ENCODE measurements at places on chromosomes 12 and 14.

- no peak for DNase-seq
Observed at GRCh38 chr14:67853715-67854114, 34.1 kb downstream of the RAD51B start.

DNA sequence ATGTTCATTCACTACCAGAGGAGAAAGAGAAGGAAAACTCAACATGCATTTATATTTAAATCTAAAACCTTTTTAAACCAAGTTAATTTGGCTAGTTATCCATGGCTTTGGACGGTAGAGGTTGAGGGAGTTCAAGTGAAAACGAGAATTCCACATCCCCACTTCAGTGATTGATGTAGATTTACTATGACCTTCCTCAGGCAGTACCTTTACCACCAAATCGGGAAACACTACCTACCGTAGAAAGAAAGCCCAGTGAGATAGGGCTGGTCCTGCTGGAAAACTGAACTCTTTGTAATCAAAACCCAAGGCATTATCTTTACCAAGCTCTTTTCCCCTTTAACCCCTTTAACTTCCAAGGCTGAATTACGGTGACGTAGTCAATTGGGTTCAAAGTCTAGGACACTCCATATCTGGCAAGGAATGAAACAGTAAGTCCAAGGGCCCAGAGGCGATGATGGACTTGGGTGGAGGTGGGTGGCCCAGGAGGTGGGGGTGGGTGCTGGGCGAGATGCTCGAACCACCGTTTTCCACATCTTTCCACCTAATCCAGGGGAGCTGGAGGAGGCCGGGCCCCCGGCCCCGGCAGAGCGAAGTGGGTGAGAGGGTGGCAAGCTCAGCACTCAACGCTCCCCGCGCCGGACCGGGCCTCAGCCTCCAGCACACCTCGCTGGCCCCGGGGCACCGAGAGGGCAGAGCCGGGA lies 618 bp downstream of the SEC23A start:
- peak; percentile 52 for DNase-seq

GRCh38 chr12:24997970-24998582 lies 49.2 kb upstream of the BCAT1 start:
- DNase-seq = peak; percentile 78

DNA sequence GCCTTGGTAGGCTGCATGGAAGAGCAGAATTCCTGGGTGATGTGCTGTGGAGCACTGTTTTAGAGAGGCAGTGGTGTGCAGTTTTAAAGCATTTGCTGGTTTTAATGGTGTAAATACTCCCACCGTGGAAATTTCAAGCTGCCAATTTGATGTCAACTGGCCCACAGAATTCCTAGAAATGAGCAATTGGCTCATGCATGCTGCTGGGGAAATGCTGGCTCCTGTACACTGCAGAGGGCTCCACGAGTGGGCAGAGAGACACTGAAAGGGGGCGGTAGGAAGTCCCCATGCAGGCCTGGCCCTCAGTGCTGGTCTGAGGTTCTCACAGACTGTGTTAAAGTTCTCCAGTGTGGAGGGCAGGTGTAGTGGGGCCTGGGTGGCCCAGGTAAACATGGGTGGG lies 99.4 kb upstream of the NTF3 start:
- DNase-seq = no peak

DNA sequence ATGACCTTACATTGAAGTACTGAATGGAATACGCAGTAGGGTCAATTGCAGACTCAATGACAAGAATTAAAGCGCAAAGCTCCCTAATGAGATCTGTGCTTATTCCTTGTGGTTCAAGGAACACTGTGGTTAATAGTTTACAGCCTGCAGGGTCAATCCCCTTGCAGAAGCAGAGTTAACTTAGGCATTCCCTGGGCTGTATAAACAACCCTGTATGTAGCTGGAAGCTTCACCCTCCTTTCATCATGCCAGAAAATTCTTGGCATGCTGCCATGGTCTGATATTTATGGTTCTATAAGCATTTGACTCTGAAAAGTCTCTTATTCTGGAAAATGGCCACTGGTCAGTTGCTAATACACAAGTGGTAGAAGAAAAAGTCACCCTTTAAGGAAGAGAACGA lies 227.7 kb downstream of the NOVA1 start:
- DNase-seq = no peak

DNA sequence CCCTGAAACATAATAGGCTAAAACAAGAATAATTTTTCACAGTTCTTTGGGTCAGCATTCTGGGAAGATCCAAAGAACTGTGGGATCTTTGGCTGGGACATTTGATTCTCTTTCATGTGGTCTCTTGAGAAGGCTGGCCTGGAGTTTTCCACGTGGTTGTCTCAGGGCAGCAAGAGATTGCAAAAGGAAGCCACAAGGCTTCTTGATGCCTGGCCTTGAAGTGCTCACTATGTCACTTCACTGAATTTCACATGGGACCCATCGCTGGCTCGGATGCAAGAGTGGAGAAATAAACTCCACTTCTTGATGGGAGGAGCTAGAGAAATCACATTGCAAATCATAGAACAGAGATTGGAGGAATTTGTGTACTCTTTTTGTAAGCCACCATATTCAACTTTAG lies 343.4 kb downstream of the MED13L start:
- no peak for DNase-seq

DNA sequence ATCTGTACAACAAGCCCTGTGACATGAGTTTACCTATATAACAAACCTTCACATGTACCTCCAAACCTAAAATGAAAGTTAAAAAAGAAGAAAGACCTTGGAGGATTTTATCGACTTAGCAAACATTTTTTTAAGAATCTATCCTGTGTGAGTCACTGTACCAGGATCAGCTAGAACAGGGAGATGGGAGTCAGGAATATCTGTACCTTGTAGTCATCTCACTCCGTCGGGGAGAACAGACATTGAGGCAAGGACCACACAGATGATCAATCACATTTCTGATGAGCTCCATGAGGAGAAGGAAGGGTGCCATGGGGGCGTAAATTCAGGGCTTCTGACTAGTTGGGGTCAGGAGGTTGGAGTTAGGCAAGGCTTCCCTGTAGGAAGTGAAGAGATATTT lies 310.6 kb downstream of the VRK1 start:
- no peak for DNase-seq

DNA sequence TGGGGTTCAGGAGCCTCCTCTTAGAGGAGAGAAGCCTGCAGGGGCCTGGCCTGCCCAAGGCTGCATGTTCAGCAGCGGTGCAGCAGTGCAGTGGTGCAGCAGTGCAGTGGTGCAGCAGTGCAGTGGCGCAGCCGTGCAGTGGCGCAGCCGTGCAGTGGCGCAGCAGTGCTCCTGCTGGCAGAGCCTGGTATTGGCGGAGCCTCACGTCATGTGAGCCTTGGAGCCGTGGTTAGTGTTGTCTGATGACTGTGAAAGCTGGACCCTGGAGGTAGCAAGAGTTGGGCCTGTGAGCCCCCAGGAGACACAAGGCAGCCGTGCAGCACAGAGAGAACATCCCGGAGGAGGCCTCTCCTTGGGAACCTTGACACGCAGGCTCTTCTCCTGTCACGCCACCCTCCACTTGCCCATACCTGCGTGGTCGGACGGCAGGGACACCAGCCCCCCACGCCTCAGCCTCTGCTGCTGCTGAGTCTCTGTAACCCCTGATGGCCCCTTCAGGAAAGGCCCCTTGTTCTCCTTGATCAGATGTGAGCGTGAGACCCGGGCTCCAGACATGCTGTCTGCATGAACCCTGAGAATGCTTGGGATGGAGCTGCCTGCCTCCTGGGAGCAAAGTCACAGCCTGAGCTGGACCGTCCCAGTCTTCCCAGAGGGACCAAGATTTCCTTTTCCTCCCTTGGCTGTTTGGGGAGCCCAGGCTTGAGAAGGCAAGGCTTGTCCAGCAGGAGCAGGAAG lies 193.7 kb downstream of the KIF26A start:
- no peak for DNase-seq

DNA sequence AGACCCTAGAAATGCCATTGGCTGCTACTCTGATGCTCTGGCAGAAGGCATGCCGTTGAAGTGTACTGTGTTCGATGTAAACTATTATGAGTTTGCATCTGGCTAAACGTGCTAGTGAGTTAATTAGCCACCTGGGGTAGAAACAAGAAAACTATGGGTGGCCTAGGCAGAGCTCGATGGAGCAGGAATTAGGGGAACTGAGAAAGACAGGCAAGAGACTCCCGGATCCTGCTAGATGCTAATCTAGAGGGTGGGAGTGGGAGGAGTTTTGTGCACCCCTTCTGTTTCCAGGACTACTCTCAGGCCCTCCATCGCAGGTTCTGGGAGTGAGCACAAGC lies 32.0 kb downstream of the TMEM63C start:
- no peak for DNase-seq

DNA sequence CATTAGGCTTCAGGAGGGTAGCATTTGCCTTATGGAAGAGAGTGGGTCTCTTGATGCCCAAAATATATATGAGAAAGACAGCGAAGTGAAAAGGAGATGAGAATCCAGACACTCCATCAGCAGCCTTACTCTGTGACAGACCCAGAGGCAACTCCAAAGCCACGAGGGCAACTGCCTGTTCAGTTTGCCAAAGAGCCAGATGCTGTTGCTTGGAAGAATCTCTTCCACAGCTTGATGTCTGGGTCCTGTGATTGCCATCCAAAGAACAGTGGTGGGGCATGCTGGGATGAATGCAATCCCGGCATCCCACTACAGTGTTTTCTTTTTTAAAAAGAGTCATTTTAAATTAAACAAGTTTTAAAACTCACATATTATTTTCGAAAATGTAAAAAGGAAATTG lies 10.9 kb upstream of the OTX2 start:
- no peak for DNase-seq

DNA sequence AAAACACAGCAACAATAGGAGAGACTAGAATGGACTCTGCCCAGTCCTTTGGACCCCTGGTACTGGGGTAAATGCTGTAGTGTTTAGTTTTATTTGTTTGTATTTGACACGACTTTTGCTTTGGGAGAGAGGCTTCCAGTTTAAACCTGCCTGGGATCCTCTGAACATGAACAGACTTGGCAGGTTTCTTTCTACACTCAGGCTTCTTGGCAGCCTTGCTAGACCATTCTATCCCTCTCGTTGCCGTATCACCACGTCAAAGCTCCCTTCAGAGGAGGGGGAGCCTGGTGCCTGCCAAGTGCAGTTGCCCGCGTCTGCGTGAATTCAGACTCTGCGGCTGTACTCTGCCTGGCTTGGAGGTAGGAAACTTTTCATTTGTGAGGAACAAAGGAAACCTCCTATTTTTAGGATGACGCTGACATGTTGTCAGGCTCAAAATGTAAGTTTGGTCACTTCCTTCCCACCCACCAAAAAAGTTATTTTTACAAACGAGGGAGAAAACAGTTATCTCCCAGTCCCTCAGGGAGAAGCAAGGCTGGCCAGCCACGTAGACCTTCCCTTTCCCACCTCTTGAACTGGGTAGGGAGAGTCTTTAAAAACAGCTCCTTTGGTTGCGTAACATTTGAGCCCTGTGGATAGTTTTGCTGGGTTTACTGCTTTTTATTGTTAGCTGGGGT lies 25.9 kb downstream of the CD9 start:
- DNase-seq = peak; percentile 98

GRCh38 chr14:51921026-51921425 lies 60.6 kb downstream of the GNG2 start:
- no peak for DNase-seq

- no peak for DNase-seq
Observed at GRCh38 chr12:55694188-55694515, 13.6 kb downstream of the ITGA7 start.

DNA sequence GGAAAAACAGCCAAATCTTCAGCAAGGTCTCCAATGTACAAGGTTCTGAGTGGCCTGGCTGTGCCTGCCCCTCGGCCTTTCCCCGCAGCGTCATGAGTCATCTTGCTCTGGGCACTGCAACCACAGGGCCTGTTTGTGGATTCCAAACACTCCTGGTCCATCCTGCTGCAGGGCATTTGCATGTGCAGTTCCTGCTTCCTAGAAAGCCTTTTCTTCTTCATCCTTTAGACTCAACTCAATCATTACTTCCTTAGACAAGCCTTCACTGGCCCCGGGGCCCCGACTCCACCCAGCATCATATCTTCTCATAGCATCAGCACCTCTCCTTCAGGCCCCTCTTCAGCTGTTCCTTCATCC lies 101.8 kb upstream of the EGLN3 start:
- peak; percentile 55 for DNase-seq

GRCh38 chr12:51018956-51019355 lies 7.2 kb downstream of the SLC11A2 start:
- DNase-seq = no peak

- DNase-seq = peak; percentile 93
Observed at GRCh38 chr12:26648584-26648983, 184.4 kb downstream of the ITPR2 start.

DNA sequence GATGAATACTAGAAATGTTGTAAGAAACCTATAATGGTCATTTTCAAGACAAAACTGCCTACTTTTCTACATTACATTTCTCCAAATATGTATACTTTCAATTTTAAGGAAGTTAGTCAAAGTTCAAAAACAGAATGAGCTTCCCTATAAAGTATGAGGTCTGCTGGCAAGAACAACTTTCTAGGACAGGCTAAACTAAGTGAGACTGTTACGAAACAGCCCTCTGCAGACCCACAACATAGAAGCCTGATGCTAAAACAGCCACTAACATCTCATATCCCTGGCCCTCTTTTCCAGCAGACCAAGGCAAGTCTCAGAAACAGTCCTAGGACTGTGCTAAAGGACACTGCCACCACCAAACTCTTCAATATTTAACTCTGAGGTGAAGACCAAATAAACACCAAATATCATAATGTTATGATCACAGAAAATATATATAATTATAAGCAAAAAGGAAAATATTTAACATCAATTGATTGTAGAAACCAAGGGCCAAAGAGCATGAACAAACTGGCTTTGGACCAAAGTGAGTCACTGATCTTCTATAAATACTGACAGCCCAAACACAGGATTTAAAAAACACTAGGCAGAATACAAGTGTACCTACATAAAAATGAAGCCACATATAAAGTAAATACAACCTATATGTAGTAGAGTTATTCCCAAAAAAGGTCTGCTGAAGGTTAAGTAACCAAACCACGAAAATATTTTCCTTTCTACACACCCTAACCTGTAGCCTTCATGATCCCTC lies 27.7 kb downstream of the PPP4R3A start:
- DNase-seq = peak; percentile 66

All from cardiac fibroblast (primary cell).